ENCODE measurements at places on chromosomes 16 and 17.
A peak's percentile ranks its signal among the peaks of the same experiment; 100 is the strongest.

DNA sequence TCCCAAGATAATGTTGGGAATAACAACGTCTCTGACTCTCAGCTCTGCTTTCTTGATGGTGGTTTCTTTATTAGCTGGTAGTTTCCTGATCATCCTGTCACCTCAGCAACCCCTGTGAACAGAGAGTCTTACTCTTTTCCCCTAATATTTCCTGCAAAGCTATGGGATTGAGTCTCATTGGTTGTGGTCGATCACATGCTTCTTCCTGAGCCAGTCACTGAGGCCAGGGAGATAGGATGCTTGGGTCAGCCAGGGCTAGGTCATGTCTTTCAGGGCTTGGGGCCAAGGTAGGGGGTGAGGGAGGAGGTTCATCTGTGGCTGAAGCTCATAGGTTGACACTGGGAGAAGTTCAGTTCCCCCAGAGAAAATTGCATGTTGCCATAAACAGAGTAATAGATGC lies 114.3 kb downstream of the ABCC1 start:
- DNase-seq = no peak

- DNase-seq = no peak
Measured at GRCh38 chr17:9828296-9829295, 2.9 kb downstream of the GLP2R start.

GRCh38 chr16:30063278-30063892 lies 2.2 kb upstream of the ALDOA start:
- no peak for DNase-seq

- DNase-seq = no peak
Measured at GRCh38 chr16:54689072-54689865, 241.4 kb upstream of the IRX5 start.

DNA sequence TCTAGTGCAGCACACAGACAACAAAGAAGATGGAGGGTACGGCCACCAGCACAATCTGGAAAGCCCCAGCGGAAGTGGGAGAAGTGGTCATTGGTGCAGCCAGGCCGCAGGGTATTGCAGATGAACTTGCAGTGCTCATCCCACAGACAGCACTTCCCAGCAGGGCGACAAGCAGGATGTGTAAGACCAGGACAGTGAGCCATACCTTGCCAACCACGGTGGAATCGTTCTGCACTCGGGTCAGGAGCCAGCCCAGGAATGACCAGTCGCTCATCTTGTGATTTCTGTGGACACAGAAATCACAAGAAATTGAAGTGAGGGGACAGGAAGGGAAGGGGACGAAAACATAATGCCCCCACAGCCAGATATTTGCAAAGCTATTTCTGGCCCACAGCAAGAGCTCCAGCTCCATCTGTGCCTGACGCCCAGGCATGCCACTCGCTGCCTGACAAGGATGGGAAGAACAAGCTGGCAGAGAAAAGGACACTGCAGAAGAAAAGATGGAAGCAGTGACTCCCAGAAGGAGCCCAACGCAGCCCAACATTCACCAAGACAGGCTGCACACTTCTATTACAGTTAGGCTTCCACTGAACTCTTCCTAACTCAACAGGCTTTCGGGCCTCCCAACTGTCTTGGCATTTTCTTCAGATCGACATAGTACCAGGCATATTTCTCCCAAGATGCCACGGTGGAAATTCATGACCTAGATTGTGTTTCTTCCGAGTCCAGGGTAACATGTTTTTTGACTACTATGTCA lies 17.5 kb upstream of the MYO18A start:
- no peak for DNase-seq

- DNase-seq = no peak
Measured at GRCh38 chr17:78349891-78350642, 9.8 kb downstream of the SOCS3 start.

DNA sequence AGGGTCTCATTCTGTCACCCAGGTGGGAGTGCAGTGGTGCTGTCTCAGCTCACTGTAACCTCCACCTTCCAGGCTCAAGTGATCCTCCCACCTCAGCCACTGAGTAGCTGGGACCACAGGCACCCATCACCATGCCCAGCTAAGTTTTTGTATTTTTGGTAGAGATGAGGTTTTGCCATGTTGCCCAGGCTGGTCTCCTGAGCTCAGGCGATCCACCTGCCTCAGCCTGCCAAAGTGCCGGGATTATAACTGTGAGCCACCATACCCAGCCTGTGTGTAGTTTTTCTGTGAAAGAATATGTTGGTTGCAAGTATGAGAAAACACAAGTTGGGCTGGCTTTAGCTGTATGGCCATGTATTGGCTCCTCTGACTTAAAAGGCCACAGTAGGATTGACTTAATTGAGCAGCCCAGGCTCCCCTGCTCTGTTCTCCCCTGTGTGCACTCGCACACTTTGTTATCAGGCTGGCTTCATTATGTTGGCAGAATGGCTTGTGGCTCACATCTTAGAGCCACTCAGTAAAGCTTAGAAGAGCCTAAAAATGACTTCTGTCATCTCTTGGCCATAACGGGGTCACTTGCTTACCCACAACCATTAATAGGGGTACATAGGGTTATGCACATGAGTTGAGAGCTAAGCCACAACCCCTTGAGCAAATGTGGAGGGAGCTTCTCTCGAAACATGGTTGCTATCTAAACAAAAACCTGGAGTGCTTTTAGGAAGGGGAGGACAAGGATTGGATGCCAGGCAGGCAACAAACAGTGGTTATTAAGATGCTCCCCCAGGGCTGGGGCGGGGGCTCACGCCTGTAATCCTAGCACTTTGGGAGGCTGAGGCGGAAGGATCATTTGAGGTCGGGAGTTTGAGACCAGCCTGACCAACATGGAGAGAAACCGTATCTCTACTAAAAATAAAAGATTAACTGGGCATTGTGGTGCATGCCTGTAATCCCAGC lies 6.1 kb downstream of the HAPSTR1 start:
- DNase-seq = no peak

GRCh38 chr16:1378804-1379303 lies 27.1 kb downstream of the GNPTG start:
- peak; percentile 72 for DNase-seq

DNA sequence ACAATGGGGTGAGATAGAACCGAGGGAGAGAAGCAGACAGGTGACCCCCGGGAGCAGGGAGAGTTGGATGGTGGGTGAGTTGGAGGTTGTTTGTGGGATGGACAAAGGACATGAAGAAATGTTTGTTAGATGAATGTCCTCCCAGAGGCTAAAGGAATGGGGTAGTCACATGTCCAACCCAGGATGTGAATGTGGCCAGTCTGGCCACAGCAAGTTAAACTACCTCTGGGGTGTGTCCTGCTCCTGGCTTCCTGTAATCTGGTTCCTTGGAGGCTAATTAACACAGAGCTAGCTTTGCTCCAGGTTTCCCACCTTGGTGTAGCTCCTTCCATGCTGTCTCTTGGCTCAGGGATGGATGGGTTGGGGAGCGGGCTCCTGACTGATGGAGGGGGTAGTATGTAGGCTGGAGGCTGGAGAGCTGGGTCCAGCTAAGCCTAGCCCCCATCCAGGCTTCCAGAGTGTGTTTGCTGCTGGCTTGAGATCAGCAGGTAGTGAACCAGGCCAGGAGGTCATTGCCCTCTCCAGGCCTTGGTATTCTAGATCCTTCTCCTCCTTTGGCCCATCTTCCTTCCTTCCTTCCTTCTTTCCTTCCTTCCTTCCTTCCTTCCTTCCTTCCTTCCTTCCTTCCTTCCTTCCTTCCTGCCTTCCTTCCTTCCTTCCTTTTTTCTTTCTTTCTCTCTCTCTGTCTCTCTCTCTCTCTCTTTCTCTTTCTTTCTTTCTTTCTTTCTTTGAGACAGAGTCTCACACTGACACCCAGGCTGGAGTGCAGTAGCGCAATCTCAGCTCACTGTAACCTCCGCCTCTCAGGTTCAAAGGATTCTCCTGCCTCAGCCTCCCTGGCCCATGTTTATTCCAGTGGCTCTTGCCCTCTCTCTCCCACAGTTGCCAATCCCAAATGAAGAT lies 28.0 kb upstream of the UBE2G1 start:
- DNase-seq = no peak

- no peak for DNase-seq
Measured at GRCh38 chr17:312476-313148, 40.0 kb downstream of the RPH3AL start.

- no peak for DNase-seq
Measured at GRCh38 chr16:68216240-68216639, 19.7 kb downstream of the ESRP2 start.

DNA sequence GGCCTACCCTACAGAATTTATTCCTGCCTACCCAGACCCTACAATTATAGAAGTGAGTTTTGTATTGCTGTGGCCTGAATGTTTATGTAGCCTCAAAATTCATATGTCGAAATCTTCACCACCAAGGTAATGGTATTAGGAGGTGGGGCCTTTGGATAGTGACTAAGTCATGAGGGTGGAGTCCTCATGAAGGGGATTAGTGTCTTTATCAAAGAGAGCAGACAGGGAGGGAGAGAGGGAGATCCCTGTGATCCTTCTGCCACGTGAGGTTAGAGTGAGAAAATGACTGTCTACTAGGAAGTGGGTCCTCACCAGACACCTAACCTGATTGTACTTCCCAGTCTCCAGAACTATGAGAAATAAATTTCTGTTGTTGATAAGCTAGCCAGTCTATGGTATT lies 981 bp upstream of the DUXB start:
- peak; percentile 10 for DNase-seq

DNA sequence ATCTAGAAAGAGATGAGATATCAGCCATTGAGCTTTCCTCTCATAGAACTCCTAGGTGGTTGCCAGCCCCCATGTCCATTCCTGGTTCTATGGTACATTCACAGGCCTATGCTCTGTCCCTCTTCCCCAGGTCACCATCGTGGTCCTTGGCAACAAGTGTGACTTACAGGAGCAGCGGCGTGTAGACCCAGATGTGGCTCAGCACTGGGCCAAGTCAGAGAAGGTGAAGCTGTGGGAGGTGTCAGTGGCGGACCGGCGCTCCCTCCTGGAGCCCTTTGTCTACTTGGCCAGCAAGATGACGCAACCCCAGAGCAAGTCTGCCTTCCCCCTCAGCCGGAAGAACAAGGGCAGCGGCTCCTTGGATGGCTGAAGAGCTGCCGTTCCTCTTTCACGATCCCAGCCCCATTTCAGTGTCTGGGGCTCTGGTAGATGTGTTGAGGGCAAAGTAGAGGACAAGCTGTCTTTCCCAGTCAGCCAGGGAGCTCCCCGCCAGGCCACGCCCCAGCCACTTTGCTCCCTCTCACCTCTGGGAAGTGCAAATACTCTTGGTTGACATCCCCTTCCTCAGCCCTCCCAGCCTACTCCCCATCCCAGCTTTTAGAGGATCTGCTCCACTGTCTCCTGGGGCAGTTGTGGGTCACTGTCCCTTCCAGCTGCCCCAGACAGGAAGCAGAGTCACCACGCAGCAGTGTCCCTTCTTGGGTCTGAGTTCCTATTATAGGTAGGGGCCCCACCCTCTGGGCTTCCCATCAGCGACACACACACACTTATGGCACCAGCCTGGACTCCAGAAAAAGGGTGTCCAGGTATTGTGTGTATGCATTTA lies 3.8 kb downstream of the NKIRAS2 start:
- no peak for DNase-seq

- no peak for DNase-seq
Measured at GRCh38 chr17:3740611-3741073, 16.9 kb downstream of the HASPIN start.

DNA sequence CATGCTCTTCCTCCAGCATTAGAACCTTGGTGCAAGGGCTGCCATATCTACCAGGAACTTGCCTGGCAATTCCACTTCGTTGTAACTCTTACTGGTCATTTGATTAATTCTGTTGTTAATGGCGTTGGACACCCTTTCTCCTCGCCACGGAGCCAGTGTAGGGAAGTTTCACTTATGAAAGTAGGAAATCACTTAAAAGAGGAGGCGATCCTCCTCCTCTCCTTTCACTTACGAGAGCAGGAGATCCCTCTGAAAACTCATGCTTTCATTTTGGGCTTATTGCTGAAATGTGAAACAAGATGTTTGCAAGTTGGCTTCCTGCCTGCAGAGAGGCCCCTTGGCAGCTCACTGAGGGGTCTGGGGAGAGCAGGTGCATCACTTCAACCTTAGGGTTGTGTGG lies 226.0 kb downstream of the SNX29 start:
- DNase-seq = no peak

DNA sequence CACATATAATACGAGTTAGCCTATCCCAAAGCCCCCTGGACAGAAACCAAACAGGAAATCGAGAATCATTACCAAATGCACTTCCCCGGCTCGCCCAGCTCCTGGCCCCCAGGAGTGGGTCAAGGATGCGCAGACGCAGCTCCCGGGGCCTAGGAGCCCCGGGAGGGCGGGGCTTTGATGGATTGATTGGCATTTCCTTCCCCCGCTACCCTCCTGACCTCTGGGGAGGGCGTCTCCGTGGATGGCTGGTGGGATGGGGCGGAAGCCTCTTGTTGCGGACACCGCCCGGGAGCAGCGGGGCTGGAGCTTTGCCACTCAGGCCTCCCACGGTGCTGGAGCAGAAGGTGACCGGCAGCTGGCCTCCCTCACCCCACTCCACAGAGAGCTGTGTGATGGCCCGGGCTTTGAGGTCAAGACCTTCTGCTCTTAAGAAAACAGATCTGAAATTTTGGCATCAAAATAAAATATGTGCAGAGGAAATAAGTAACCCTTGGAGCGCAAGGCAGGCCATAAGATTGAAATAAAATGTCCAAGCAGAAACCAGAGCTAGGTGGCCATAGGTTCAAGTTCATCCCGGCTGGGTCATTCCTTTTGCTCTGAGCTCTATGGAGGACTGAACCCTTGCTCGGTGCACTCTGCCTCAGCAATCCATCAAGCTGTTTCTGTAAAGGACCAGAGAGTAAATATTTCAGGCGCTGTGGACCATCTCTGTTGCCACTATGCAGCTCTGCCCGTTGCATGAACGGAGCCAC lies 262.3 kb downstream of the SOX9 start:
- DNase-seq = no peak

- no peak for DNase-seq
Measured at GRCh38 chr16:84942786-84943185, 68.5 kb downstream of the ZDHHC7 start.

DNA sequence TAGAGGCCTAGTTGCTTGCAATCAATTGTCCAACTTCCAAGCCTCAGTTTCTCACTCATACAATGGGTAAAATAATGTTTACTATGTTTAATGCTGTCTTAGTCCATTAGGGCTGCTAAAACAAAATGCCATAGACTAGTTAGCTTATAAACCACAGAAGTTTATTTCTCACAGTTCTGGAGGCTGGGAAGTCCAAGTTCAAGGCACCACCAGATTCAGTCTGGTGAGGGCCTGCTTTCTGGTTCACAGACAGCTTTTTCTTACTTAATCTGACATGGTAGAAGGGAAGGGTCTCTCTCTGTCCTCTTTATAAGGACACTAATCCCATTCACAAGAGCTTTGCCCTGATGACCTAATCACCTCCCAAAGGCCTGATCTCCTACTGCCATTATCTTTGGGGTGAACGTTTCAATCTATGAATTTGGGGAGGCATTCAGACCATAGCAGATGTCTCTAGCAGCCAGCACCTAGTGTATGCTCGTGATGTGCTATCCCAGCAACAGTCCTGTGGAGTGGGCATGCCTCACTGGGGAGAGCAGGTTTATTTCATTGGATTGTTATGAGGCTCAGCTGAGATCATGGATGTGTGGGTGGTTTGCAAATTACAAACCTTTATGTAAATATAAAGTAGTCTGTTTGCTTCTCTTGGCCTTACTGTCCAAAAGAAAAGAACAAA lies 25.2 kb downstream of the YPEL2 start:
- DNase-seq = no peak

- no peak for DNase-seq
Measured at GRCh38 chr17:4796552-4796920, 572 bp downstream of the PSMB6 start.
